Stimulated activated naive CD4-positive, alpha-beta T cell treated with Interleukin-2 at 50 U/mL for 16 hours (primary cell): ENCODE measurements at places on chromosomes 7 and 10.

DNA sequence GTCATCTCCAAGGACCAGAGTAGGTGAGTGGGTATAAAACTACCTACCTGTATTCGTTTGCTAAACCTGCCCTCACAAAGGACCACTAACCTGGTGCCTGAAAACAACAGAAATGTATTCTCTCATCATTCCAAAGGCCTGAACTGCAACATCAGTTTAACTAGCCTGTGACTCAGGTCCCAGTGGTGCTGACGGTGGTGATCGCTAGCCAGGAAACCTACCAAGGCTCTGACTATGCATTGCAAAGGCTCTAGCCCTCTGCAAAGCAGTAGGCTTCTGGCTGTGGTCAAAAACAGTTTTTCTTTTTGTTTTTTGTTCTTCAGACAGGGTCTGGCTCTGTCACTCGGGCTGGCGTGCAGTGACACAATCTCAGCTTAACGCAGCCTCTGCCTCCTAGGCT, 107.5 kb downstream of the NPTX2 start:
- no peak for DNase-seq

- DNase-seq = peak; percentile 60
These were observed 71.5 kb upstream of the ADO start for GRCh38 chr10:62732841-62733653.

- DNase-seq = no peak
These were observed 36.8 kb downstream of the PTN start for GRCh38 chr7:137306748-137307147.

- no peak for DNase-seq
These were observed 23.8 kb downstream of the CPED1 start for GRCh38 chr7:121012170-121012874.

GRCh38 chr7:34036051-34036920, 130.9 kb downstream of the BMPER start:
- no peak for DNase-seq

DNA sequence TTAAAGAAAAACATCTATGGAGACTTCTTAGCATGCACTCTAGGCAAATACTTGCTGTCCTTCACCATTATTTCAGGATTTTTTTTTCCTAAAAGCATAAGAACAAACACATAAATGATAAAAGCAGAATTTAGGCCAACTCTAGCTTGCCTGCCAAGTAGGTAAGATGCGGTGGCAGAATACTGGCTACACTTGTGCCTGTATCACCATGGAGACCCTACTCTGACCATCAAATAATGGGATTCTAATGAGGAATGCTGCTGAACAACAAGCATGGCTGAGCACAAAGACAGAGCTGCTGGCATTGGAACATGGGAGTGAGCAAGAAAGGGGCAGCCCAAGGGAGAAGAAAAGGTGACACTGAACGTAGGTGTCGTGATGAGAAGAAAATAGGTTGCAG, 18.5 kb upstream of the TAS2R40 start:
- DNase-seq = no peak

DNA sequence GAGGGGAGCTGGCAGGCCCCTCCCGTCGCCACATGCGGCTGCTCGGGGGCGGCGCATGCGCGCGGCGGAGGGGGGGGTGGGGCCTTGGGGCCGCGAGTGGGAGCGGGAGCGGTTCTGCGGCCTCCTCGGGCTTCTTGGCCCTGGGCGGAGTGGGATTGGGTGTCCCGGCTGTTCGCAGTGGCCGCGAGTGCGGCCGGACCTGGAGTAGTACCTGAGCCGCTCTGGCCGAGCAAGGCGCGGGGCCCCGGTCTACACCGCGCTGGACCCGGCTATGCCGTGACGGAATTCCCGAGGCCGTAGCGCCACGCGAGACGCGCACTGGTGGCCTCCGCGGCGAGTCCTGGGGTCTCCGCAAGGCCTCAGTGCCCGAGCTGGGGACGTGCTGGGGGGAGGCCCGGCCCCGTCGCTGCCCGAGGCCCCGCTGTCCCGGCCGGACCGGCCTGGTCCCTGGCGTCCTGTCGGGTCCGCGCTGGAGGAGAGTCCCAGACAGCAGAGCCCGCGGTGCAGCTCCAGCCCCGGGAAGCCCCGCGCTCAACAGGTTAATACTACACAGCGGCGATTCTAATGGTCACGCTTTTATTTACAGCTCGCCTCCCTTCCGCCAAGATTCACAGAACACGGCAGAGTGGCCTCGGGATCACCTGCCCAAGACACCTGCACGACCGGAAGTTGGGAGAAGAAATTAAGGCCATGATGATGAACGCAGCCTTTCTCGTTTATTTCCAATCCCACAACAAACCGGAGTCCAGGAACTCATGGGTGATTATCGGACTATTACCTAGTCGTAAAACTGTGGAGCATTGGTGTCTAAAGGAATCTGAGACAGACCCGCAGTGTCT, 671 bp upstream of the PAXIP1 start:
- DNase-seq = peak; percentile 83

DNA sequence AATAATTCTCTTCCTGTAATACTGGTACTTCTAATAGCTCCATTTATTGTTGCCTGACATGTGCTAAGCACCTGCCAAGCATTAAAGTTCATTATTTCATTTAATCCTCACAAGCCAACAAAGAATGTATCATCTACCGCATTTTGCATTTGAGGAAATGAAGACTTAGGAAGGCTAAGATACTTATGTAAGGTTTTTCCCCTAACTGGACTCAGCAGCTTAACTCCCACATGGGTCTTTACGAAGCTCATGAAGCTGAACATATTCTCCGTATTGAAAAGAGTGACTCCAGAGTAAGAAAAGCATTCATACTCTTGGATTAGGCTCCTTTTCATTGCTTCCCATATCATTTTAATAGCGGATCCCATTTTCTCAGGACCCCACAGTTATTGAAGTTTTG, 155.7 kb upstream of the TMEM72 start:
- no peak for DNase-seq

GRCh38 chr10:70785190-70785589, at the start of gene TBATA:
Gene TBATA (minus strand): TSS chr10:70785377. CDS start chr10:70783379, 1,998 bp downstream.
- DNase-seq = no peak

DNA sequence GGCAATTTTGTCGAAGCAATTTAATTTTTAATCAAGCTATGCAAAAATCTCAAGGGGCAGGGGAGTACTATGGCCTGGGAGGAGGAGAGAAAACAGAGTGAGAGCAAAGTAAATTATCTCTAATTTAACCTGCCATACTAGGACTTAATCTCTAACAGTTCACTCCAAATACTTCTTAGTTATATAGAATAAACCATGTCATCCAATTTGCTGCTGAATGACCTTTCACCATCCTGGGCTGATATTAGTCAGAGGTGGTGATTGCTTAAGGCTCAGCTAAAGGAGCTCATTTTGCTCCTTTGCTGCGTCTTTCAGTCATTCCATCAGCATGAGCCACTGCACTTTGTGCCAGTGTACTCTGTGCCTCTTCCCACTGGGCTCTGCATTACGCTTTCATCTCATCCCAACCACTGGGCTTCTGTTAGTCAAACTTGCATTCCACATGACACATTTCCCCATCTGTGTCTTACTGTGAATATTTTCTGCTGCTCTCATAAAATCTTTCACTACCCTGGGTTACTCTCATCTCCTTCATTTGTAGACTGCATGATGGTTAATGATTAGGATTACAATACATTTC, 84.3 kb downstream of the CD36 start:
- DNase-seq = no peak

GRCh38 chr10:122307669-122308416, 36.7 kb downstream of the BTBD16 start:
- no peak for DNase-seq

DNA sequence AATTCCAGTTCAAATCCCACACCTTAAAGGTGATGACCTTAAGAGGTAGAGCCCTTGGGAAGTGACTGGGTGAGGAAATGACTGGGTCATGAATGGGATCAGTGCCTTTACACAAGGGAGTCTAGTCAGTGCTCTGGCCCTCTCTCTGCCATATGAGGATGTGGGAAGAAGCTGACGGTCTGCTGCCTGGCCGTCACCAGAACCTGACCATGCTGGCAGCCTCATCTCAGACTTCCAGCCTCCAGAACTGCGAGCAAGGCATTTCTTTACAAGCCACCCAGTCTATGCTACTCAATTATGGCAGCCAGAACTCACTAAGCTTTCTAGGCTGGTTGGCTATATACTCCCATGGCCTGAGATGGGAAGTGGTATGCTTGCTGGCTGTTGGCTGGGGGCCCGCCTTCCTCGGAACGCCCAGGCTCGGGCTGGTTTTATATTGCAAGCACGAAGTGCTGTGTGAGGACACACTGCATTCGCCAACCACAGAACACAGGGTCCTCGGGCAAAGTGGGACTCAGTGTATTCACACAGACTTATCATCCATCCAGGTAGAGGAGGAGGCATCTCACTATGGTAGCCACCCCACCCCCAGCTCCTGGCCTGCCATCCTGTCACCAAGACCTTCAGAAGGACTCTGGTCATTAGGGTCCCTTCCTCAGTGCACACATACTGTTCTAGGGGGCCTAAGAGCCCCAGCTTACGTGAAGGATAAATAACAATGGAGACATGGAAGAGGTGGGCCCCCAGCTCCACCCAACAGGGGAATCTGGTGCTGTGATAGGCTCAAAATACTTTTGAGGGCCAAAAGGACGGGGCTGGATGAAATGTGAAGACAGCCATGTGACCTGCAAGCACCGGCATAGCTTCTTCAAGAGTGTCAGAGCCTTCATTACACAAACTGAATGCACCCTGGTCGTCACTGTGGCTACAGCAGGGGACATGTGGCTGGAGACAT, 49.0 kb downstream of the ZRANB1 start:
- DNase-seq = no peak

GRCh38 chr7:11843113-11843765, 11.2 kb upstream of the THSD7A start:
- no peak for DNase-seq

DNA sequence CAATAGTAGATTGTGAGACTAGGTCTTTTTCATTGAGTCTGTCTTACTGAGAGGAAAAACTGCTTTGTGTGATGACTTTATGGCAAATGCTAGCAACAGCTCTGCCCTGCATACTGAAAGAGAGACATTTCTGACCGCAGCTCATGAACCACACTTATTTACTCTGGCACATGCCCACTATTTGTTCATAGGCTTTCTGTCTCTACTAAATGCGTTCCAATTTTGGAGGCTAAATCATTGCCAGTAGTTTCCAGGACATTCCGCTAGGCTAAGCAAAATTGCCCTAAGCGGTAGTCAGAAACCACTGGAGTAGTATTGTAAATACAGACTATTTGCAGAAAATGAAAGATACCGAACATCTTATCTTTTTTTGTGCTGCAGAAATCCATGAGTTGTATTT, 55.6 kb upstream of the DLX6 start:
- no peak for DNase-seq

- DNase-seq = no peak
These were observed 37.4 kb upstream of the ABCB4 start for GRCh38 chr7:87512906-87513305.

GRCh38 chr10:5594271-5595049, 69.7 kb downstream of the CALML3 start:
- no peak for DNase-seq

- no peak for DNase-seq
These were observed 152.4 kb downstream of the PRPF18 start for GRCh38 chr10:13739183-13739582.

GRCh38 chr10:78959924-78960285, 108.9 kb upstream of the ZMIZ1 start:
- DNase-seq = no peak

DNA sequence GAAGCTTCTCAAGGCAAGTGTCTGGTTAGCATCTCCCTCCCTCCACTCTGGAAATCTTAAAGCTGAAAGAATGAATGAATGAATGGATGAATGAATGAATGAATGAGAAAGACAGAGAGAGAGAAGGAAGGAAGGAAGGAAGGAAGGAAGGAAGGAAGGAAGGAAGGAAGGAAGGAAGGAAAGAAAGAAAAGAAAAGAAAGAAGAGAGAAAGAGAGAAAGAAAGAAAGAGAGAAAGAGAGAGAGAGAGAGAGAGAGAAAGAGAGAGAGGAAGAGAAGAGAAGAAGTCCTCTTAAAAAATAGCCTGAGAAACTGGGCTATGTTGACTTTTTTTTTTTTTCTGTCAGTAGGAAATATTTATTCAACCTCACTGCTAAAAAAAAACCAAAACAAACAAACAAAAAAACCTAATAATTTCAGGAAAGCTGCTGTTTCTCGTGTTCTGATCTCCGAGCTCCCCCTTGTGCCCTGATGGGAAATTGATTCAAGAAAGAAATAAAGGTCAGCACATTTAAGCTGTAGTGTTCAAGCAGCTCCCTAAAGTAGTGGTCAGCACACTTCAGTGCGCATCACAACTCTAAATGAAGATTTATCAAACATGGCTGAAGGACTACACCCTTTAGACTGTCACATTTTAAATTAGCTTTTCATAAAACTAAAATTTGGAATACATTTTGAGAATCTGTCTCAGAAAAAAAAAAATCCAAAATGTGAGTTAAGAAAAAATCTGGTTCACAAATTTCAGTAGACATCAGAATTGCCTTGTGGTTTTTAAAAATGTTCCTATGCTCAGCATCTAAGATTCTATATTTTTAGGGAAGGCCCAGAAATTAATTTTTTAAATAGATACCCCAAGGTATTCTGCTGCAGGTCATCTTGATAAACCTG, 154.3 kb downstream of the ELAPOR2 start:
- no peak for DNase-seq

- DNase-seq = no peak
These were observed 56.1 kb downstream of the ZNF783 start for GRCh38 chr7:149317986-149318672.

GRCh38 chr10:129029051-129029450, 438.0 kb upstream of the MGMT start:
- DNase-seq = no peak

GRCh38 chr7:150735596-150736358, 1.4 kb upstream of the GIMAP5 start:
- DNase-seq = no peak

DNA sequence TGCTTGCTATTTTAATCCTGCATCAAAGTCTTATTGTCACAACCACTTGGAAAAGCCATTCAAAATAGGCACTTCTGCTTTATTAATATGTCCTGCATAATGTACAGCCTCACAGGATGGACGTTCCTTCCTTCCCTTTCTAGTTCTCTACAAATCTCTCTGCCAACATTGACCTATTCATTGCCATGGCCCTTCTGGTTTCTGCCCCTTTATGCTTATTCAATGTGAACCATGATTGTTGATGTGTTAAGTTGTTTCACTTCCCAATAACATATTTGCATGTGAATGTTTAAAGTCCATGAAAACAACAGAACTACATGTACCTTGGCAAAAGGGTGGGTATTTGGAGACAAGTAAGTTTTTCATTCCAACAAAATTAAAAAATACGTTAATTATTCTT, 45.7 kb downstream of the COL28A1 start:
- DNase-seq = no peak

GRCh38 chr7:149467321-149467859, 6.5 kb upstream of the ZNF777 start:
- no peak for DNase-seq

GRCh38 chr7:16078076-16078952, 343.0 kb downstream of the CRPPA start:
- no peak for DNase-seq

GRCh38 chr7:46972205-46972604, 609.7 kb downstream of the TNS3 start:
- no peak for DNase-seq

GRCh38 chr7:79998363-79998762, 136.3 kb upstream of the GNAI1 start:
- no peak for DNase-seq

GRCh38 chr10:16049782-16050181, 189.5 kb upstream of the MINDY3 start:
- DNase-seq = no peak

- DNase-seq = peak; percentile 85
These were observed 61.9 kb downstream of the MKI67 start for GRCh38 chr10:128064108-128064969.
